Osteoblast (primary cell): ENCODE measurements at places on chromosomes 6 and 20.

- no peak for DNase-seq
These were observed 1108.1 kb downstream of the GRIK2 start for GRCh38 chr6:102501615-102502014.

- DNase-seq = peak; percentile 74
These were observed 2.1 kb upstream of the RPS12 start for GRCh38 chr6:132812255-132812732.

DNA sequence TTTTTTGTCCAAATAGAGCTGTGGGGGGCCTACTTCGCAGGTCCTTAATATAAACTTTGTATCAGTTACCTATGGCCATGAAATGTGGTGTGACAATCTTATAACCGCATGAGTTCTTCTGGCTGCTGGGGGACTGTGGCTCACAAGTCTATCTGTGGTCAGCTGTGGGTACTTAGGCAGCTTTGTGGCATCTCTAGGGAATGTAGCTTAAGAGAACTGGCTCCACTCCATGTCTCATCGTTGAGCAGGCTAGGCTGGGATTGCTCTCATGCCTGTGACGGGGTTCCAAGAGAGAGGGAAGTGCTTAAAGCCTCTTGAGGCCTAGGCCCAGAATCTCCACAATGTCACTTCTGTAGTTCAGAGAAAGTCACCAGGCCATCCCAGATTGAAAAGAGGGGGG lies 140.5 kb downstream of the BTBD3 start:
- DNase-seq = no peak

- no peak for DNase-seq
These were observed 252.3 kb downstream of the LY86 start for GRCh38 chr6:6840831-6841291.

DNA sequence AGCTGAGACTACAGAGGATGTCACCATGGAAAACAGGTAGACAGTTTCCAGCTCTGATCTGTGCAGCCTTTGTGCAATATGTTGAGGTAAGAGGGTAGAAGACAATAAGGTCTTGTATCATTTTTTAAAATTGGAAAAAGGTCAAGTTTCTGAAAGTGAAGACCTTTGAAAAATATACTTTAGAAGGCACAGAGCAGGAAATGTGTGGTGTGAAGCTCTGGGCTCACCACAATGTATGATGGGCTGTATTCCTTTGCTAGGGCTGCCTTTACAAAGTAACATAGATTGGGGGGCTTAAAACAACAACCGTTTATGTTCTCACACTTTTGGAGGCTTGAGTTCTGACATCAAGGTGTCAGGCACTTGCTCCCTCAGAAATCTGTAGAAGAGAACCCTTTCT lies 514.3 kb upstream of the JARID2 start:
- no peak for DNase-seq

GRCh38 chr20:59598625-59599310 lies 5.6 kb upstream of the PHACTR3 start:
- peak; percentile 52 for DNase-seq

DNA sequence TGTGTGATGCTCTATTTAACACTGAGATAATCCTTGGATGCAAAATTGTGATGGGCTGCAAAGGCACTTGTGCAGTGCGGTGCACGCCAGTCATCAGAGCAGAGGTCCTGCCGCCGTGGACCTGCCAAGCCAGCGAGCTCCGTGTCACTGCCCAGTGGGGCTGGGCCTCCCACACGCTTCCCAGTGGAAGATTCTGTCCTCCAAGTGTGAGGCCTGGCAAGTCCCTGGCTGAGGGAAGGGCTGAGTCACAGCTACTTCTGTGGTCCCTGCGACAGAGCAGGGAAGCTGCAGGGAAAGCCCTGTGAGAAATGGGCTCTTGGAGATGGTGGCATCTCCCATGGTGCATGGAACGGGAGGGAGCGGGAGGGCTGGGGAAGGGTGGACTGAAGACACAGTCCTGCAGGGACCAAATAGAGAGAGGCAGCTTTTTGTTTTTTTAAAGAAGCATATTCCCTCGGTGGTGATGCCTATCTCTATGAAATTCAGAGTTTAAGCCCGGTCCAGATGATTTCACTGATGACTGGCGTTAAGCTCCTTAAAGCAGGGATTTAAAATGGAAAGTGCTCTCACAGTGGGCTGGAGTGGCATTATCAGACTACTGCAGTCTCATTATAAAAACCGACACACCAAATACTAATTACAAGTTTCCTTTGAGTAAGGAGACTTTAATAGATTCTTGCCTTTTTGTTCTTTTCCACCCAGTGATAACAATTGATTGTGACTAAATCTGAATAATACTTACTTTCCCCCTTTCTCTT lies 413.7 kb downstream of the QKI start:
- no peak for DNase-seq

DNA sequence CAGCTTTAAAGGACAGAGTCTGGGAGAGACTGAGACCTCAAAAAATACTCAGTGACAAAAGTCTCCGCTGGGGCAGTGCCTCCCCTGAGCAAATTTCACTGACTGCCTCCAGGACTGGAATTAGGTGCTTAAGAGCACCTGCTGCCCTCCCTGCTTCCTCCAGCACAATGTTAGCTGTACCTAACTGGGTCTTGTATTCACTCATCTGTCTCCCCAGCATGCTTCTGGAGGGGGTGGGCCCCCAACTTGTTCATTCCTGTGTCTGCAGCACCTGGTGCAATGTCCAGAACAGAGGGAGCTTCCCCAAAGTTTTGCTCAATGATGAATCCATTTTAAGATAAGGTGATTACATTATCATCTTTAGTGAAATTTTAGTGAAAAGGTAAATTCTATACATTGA lies 650.7 kb downstream of the KIF16B start:
- no peak for DNase-seq

- DNase-seq = no peak
These were observed 93.7 kb downstream of the SULF2 start for GRCh38 chr20:47691625-47692024.

DNA sequence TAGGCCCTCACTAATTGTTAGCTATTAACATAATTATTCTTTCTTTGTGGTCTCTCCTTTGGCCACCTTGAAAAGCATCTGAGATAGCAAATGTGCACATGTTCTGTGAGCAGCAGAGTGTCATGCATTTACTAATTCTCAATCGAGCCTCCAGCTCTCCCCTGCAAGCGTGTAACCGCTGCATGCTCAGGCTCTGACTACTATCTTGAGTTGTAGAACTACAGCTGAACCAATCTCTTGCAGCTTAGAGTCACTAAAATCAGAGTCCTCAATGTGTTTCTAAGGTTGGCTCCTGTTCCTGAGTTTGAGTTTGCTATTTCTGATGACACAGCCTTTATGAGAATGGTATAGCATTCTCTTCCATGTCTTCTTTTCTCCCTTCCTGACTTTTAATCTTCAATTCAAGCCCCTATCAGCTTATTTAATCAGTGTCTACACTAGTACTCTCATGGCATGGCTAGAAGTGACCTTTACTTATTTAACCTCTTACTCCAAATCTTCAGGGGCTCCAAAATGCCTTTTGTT lies 65.5 kb downstream of the PPP1R3G start:
- no peak for DNase-seq

- DNase-seq = no peak
These were observed 7.6 kb downstream of the RPS21 start for GRCh38 chr20:62394248-62395245.

DNA sequence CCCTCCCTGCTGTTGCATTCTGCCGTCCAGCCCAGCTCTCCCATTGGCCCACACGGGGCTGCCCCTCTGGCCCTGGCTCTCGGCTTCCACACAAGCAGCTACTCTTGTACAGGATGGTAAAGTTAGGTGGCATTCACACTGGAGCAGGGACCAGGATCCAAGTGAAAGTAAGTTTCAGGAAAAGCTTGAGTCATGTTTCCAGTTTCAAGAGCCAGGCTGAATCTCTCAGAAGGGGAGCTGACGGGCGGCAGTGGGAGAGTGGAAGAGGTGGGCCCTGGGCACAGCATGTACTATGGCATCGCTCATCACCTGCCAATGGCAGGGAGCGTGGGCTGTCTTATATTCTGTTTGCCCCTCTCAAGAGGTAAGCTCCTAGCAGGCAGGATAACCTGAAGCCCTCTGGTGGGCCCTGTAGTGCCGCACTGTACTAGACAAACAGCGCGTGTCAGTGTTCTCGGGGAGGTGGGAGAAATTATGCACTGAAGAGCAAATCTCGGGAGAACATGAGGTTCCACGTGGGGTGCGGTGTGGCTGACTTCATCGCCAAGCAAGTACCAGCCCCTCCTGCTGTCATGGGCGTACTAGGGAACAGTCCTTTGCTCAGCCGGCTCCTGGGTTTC lies 241.5 kb downstream of the NRN1 start:
- no peak for DNase-seq

DNA sequence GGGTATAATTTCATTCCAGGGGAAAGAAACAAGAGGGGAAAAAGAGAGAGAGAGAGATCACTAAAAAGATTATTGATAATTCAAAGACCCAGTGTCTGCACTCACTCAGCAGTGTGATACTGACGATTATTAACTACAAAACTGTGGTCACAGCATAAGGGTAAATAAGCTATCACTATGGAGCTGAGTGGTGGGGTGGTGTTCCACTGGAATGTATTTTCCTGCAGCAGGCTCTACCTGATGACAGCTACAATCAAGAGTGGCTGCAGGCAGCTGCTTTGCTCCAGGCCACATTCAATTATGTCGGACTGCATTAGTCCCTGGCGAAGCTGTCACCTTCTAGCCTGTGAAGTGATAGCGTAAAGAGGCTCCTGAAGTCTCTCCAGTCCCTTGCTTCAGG lies 122.2 kb upstream of the TFAP2D start:
- no peak for DNase-seq
